ENCODE measurements at places on chromosomes 7 and 10.

- DNase-seq = no peak
Measured at GRCh38 chr10:98831391-98831790, 384.7 kb upstream of the HPS1 start.

DNA sequence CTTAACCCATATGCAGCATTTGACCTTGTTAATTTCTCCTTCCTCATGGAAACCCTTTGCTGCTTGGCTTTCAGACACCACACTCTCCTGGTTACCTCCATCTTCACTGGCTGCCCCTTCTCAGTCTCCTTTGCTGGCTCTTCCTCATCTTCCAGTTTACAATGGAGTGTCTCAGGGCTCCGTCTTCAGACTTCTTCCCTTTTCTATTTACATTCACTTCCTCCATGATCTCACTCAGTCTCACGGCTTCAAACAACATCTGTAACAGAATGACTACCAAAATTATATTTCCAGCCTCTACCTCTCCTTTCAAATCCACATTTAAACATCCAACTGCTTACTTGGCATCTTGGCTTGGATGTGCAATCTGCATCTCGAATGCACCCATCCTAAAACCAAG, 140.4 kb downstream of the DKK1 start:
- no peak for DNase-seq

DNA sequence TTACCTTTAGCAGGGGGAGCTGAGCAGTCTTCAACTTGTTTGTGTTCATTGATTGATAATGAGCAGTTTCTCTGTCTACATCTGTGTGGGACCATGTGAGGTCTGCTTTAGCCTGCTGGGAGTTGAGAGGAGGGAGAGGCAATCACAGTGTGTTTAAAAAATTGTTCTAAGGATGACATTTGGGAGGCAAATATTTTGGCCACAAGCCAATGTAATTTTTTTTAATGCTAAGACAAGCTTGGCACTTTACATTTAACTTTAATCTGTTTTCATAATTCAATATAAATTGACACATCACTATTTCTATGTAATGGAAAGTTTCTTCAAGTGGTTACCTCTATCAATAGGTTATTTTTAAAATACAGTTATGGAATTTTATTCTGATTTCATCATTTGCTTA, 55.9 kb upstream of the SEMA3A start:
- DNase-seq = no peak

GRCh38 chr10:88057720-88058119, 194.3 kb downstream of the PTEN start:
- DNase-seq = no peak

- DNase-seq = no peak
Measured at GRCh38 chr7:140402178-140402835, 1.6 kb upstream of the RAB19 start.

All from SK-N-DZ (cell line).